Activated effector memory CD4-positive, alpha-beta T cell treated with anti-CD3 and anti-CD28 coated beads, Interleukin-2, amount 50 U/mL, for 16 hours (primary cell): ENCODE measurements at places on chromosomes 1 and 21.
A peak's percentile ranks its signal among the peaks of the same experiment; 100 is the strongest.

- no peak for DNase-seq
Observed at GRCh38 chr1:26373789-26374188, 1.2 kb upstream of the ZNF683 start.

- DNase-seq, result no peak
Observed at GRCh38 chr1:51933344-51933743, 54.8 kb upstream of the NRDC start.

DNA sequence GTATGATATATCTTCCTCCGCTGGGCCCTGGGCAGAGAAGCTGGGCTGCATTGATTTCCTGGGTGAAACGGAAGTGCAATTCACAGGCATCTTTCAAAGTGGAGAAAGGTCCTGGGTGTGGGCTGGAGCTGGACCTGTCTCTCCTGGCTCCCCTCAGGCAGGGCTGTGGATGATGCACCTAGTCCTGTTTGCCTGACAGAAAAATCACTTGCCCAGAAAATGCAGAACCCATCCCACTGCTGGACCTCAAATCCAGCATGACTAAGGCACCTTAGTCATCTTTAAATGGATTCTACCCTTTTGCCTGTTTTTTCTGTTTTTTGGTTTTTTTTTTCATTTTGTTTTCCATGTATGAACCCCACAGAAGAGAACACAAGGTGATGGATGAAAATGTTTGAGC lies 49.7 kb downstream of the MYSM1 start:
- no peak for DNase-seq

GRCh38 chr1:39701049-39701439 lies 9.8 kb upstream of the HPCAL4 start:
- DNase-seq, result no peak

DNA sequence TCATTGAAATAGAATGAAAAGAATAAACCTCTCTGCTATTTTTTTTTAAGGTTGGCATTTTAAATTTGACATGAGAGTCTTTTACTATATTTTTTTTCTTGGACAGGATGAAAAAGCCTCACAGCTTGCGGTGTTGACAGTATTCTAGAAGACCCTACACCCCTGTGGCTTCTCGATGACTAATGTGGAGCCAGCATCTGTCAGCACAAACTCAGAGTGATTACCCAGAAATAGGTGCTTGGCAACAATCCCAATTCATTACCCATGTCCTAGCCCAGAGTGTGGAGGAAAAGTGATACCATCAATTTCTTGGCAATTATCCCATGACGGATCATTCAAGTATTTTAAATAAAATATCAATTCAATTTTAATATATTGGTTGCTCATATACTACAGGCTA lies 186.8 kb upstream of the MAP1LC3C start:
- no peak for DNase-seq

- DNase-seq, result no peak
Observed at GRCh38 chr1:240602189-240602588, 9.8 kb downstream of the GREM2 start.

DNA sequence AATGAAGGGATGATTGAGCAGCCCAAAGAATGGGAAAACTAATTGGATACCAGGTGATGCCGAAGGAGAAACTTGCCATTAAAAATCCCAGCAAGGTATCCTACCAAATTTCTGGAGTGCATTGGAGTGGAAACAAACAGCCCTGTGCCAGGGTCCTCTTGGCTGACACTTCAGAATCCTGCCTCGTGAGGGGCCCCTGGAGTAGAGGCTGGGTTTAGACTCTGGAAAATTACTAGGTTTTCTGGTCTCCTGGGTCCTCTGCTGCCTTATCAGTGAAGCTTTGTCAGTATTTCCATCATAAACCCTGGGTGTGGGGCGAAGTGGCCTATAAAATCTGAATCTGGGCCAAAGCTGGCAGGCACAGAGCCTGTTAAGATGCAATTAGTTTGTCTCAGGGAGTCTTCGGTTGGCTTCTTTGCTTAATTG lies 289.2 kb upstream of the USP24 start:
- no peak for DNase-seq

GRCh38 chr1:232296461-232296860 lies 333.5 kb downstream of the SIPA1L2 start:
- DNase-seq, result no peak

GRCh38 chr21:44983421-44984206 lies 43.8 kb downstream of the SLX9 start:
- no peak for DNase-seq

GRCh38 chr1:221801251-221801661 lies 59.4 kb upstream of the DUSP10 start:
- DNase-seq, result no peak

DNA sequence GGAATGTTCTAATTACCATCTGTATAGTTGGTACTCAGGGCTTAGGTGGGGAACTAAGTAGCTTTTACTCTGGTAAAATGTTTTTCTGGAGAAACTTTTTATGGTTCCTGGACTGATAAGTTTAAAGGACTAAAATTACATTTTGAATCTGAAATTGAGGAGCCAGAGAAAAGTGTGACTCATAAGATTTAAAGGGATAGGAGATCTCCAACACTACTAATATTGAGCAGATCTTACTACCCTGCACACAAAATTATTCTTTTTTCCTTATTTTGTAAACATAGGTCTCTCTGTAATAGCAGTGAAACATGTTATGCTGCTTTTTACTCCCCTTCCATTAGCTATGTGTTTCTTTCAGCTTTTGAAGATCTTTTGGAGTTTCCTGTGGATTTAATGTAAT lies 32.5 kb downstream of the MTF2 start:
- DNase-seq, result no peak

DNA sequence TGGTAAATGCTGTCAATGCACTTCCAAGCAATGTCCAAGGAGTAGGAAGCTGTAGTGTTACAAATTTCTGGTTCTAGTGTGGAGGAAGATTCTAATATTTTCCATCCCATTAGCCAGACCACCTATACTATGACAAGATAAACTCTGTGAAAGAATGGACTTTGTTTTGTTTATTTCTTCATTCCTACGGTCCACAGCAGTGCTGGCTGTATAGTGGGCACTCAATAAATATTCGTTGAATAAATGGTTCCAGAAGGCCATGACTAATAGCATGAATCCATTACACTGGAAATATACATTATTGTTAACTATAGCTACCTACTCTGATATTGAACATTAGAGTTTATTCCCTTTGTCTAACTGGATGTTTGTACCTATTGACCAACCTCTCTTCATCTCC lies 8.3 kb upstream of the MYSM1 start:
- no peak for DNase-seq

- no peak for DNase-seq
Observed at GRCh38 chr1:34884536-34884935, 25.0 kb upstream of the SMIM12 start.

DNA sequence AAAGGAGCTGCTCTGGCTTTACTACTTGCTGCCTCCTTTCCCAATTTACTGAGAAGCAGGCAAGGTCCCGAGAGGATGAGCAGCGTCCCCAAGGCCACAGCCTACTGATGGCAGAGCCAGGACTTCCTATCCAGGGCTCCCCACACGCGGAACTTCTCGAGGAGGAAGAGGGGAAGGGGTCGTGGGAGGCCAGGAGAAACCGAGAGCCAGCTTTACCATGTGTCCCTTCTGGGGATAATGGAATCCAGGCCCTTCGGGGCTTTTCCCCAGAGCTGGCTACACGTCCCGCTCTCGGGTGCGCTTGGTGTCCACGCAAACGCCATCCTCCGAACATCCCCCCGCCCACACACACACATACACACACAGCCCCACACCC lies 4.3 kb upstream of the CCN1 start:
- DNase-seq, result no peak

- peak; percentile 90 for DNase-seq
Observed at GRCh38 chr1:38559446-38560165, 300.0 kb downstream of the RRAGC start.

DNA sequence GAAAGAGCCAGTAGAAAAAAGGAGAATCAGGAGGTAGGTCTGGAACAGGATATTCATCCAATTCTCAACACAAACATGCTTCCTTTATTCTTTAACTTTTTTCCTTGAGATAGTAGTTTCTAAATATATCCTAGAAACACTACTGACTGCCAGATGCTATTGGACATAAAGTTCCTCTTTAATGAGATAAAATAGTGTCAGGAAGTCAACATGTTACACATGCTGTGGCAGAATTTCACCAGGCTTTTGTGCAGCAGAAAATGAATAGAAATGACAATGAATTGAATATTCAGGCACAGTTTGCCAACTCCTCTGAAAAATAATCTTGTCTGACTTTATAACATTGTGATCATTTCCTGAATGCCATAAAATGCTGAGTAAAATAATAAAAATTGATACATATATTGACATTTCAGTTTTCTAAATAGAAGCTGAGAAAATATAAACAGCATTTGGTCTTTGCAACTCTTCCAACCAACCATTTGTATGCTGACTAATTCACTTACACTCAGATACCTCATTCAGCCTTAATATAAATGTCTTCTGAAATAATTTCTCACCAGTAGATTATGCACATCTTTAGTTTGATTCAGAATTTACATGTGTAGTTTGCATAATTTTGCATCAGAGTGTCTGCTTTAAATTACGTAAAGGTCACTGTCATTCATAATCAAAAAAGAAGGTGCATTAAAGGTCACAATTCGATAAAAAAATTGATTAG lies 486.1 kb upstream of the ADGRL2 start:
- DNase-seq, result no peak

DNA sequence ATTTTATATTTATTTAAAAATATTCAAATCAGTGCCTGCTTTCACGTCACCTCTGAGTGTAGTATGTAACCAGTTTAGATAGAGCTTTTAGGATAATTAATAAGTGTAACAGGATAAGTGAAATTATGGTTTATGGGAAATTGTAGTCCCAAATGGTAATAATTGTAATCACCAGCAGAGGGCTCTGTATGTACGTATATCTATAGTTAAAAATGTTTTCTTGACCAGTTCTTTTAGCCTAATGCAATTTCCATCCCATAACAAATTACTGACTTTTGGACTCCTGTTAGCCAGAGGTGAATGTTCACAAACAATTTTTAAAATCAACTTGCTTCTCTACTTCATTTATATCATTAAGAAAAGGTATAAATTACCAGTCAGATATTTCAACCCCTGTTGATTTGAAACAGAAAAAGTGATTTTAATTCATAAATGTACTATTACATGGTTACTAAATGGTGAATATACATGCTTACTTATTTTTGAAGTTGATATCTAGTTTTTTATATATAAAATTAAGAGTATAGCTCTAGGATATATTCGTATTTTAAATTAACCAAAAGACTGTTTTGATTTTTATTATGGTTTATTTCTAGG lies 25.3 kb downstream of the SLC30A7 start:
- DNase-seq, result no peak

GRCh38 chr1:208737922-208738321 lies 493.7 kb upstream of the PLXNA2 start:
- DNase-seq, result no peak

GRCh38 chr1:2783435-2784397 lies 17.8 kb downstream of the TTC34 start:
- DNase-seq, result peak; percentile 57

- no peak for DNase-seq
Observed at GRCh38 chr1:244552336-244552735, 91.3 kb downstream of the CATSPERE start.

DNA sequence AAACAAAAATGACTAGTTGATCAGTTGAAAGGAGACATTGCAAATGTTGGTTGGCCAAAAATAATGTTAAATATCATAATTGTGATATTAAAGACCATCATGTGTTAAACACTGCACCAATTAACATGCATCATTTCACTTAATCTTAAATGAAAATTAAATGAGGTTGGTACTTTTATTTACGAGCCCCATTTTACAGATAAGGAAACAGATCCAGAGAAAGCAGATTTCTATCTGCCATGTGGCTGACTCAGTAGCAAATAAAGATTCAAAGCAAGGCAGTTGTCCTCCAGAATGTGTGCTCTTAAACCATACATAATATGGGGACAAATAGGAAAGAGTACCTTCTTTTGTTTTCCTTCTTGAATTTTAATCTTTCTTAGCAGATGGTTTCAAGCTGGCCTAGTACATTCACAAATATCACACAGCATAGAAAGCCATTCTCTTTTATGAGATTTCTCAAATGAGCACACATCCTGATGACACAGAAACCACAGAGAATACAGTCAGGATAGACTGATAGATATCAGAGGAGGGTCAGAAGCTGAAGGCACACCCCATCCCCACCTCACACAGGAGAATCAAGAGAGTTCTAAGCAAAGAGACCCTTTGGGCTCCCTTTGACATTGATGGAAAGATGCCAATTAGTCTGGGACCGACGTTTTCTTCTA lies 647.9 kb upstream of the CAMK1G start:
- DNase-seq, result no peak

DNA sequence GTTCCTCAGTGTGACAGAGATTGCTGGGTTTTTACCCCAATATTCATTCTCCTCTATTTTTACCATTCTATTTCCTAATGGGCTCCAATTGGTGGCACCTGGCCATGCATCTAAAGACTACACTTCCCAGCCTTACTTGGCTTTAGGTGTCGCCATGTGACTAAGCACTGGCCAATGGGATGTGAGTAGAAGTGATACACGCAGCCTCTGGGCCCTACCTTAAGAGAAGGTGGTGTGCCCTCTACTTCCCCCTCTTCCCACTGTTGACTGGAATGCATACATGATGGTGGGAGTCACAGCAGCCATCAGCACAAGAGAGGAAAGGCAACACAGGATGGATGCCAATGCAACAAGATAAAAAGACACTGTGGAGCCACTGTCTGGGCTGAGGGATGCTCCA lies 11.4 kb upstream of the OLIG2 start:
- no peak for DNase-seq

- no peak for DNase-seq
Observed at GRCh38 chr1:78721136-78721535, 71.5 kb downstream of the IFI44 start.

GRCh38 chr21:33640697-33641351 lies 717 bp downstream of the CRYZL1 start:
- DNase-seq, result no peak

DNA sequence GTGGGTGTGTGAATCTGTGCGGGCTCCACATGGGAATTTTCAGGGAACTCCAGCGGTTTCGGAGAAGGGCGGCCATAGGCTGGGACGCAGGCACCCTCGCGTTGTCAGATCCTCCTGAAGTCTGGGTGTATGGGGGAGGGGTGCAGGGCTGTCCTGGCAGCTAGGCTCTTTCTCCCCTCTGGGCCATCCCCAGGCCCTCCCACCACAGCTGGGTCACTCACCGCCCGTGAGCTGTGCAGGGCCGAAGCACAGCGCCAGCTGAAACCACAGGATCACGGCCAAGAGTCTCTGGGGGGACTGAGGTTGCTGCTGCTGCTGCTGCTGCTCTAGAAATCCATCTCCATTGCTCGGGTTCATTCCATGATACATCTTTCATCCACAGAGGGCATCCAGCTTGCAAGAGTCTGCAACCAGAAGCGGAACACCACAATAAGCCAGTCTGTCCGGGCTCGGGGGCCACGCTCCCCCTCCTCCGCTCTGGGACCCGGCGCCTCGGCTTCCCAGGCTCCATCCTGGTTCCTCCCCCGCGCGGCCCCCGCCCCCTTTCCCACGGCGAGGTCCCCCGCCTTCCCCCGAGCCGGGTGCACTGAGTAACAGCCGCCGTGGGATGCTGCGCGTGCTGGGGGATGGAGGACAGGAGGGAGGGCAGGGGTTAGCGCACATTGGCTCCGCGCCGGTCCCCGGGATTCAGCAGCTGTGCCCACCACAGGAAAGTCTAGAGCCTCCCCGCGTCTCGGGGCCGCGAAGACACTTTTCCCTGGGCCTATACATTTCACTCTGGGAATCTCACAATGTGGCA lies 720 bp downstream of the SUSD4 start:
- peak; percentile 74 for DNase-seq
